ENCODE measurements at places on chromosomes 1 and 21. TPM values are rescaled to one million over a fixed set of nuclear protein-coding genes. Genes with fewer than 3 reads are reported as not detected.
A peak's percentile ranks its signal among the peaks of the same experiment; 100 is the strongest.

PADI2 gene
- total RNA-seq, result 9.9 TPM

DNA sequence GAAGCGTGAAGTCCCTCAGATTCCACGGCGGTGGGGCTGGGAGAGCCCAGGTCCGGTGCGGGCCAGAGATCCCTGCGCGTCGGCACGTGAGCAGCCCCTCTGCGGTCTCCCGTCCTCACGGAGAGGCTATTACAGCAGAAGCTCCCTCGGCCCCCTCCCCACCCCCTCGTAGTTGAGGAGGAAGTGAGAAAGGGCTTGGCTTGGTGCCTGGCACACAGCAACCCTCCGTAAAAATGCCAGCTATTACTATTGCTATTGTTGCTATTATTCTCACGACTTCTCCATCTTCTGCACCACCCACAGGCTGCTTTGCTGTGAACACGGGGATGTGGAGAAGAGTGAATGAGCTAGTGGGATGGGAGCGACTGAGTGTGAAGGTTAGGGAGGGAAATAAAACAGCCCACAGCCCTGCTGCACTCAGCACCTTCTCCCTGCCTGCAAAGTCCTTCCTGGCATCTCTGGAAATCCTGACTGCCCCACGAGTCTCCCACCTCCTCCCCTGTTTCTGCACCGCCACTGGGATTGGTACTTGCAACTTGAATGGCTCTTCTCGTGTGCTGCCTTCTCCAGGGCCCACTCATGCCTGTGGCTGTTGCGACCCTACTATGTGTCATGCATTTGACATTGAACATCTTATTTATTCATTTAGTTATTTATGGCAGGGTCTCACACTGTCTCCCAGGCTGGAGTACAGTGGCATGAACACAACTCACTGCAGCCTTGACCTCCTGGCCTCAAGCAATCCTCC, 26.6 kb downstream of the ZBTB18 start:
- peaks cover 10% of the 10 kb centered on the region for H3K27me3 ChIP-seq
- peaks cover 50% of the 10 kb centered on the region for H3K4me1 ChIP-seq
- H3K36me3 ChIP-seq, result no peaks in the 10 kb centered on the region
- DNase-seq, result peak; percentile 31
- H3K27ac ChIP-seq, result peak overlapping the region; percentile 65

HORMAD1 gene
- 1.4 TPM for total RNA-seq

DNA sequence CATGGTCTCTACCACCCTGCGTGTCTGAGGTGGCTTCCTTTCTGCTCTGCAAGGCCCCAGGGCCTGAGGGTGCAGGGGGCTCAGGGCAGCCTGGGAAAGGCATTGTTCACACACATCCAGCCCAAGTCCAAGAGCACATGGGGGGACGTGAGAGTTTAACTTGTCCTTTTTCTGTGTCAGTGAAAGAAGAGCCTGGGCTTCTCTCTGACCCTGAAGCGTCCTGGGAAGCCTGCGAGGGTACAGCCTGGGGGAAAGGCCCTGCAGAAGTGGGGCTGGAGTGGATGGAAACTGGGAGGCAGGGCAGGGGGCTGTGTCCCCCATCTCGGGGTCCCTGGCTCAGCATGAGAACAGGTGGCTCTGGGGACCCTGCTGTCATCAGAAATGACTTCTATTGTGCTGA, 181.6 kb downstream of the PRDM16 start:
- no peaks in the 10 kb centered on the region for H3K4me1 ChIP-seq
- no peak overlapping the region for H3K27ac ChIP-seq
- H3K36me3 ChIP-seq, result no peaks in the 10 kb centered on the region
- H3K4me3 ChIP-seq, result no peak overlapping the region

- H3K4me1 ChIP-seq, result no peaks in the 10 kb centered on the region
Observed at GRCh38 chr1:100866041-100866900, 28.4 kb downstream of the EXTL2 start.

- no peak overlapping the region for H3K27ac ChIP-seq
- H3K4me3 ChIP-seq, result no peak overlapping the region
- H3K4me1 ChIP-seq, result peaks cover 17% of the 10 kb centered on the region
- H3K27me3 ChIP-seq, result peaks cover 36% of the 10 kb centered on the region
- no peak for DNase-seq
Observed at GRCh38 chr1:50106095-50106761, 2.5 kb upstream of the ELAVL4 start.

DNA sequence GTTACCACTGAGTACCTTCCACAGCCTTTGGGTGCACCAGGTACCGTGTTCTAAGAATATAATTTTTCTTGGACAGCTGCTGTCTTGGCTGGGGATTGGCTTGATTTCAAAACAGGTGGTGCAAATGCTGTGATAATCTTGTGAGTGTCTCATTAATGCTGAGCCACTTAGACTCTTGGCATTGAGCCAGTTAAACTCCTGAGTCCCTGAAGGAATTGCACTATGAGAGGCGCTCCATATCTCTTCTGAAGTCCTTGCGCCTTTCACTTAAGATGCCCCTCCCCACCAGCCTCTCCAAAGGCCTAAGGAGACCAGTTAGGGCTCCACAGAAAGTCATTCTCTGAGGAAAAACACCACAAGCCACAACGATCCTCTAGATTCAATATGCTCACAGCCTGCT, 51.0 kb downstream of the BACH1 start:
- no peak overlapping the region for H3K4me3 ChIP-seq
- no peaks in the 10 kb centered on the region for H3K27me3 ChIP-seq
- peak overlapping the region; percentile 33 for H3K27ac ChIP-seq
- H3K4me1 ChIP-seq, result peaks cover 26% of the 10 kb centered on the region
- no peak for DNase-seq

- H3K4me1 ChIP-seq, result peaks cover 3% of the 10 kb centered on the region
- DNase-seq, result no peak
- no peak overlapping the region for H3K4me3 ChIP-seq
- no peak overlapping the region for H3K27ac ChIP-seq
- no peaks in the 10 kb centered on the region for H3K36me3 ChIP-seq
Observed at GRCh38 chr1:234760303-234760723, 150.3 kb upstream of the IRF2BP2 start.

CFHR5 gene
- not detected for total RNA-seq

- H3K4me1 ChIP-seq, result no peaks in the 10 kb centered on the region
- H3K4me3 ChIP-seq, result no peak overlapping the region
- no peak for DNase-seq
Observed at GRCh38 chr1:105337420-105337819, 1587.7 kb downstream of the AMY1C start.

OR2M3 gene
- not detected for total RNA-seq

DNA sequence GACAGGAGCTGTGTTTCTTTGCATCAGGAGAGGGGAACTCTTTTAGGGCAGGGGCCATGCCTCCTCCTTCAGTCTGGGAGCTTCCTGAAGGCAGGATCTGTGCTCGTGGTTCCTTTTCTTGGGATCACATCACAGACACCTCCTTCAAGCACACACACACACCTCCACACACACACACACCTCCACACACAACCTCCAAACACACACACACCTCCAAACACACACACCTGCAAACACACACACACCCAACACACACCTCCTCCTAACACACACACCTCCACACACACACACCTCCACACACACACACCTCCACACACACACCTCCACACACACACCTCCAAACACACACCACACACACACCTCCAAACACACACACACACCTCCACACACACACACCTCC, 10.5 kb downstream of the LGR6 start:
- DNase-seq, result no peak
- no peaks in the 10 kb centered on the region for H3K4me1 ChIP-seq
- H3K36me3 ChIP-seq, result no peaks in the 10 kb centered on the region

RPE65 gene
- not detected for total RNA-seq

- H3K27ac ChIP-seq, result no peak overlapping the region
- no peak for DNase-seq
- no peaks in the 10 kb centered on the region for H3K4me1 ChIP-seq
- no peaks in the 10 kb centered on the region for H3K36me3 ChIP-seq
- H3K27me3 ChIP-seq, result peaks cover 33% of the 10 kb centered on the region
Observed at GRCh38 chr21:38798481-38798882, 7.2 kb upstream of the ETS2 start.

GRCh38 chr1:235863699-235864093, 3.0 kb downstream of the LYST start:
- H3K27me3 ChIP-seq, result no peaks in the 10 kb centered on the region
- no peak for DNase-seq

DRAXIN gene
- 0.17 TPM for total RNA-seq

CDC73 gene
- total RNA-seq, result 55.9 TPM
